Activated naive CD4-positive, alpha-beta T cell treated with anti-CD3 and anti-CD28 coated beads for 36 hours (primary cell): ENCODE measurements at places on chromosomes 7 and 10. TPM values are rescaled to one million over a fixed set of nuclear protein-coding genes. Genes with fewer than 3 reads are reported as not detected.

Gene DPP6
- total RNA-seq = not detected

GRCh38 chr7:73671857-73672445 lies 4.3 kb downstream of the VPS37D start:
- no peak for DNase-seq

Gene PODXL
- total RNA-seq = 0.98 TPM

DNA sequence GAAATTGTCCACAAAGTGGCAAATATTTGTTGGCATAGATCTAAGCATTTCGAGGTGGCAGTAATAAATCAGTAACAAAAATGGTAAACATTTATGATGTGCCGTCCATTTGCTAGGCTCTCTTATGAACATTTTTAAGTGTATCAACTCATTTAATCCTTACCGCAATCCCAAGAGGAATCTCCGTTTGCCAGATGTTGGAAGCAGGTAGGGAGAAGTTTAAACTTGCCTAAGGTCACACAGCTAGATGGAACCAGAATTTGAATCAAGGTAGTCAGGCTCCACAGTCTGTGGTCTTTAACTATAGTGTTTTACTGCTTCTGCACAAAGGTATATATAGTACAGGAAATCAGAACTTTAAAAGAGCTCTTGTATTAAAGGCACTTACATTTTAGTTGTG lies 2.6 kb downstream of the MKLN1 start:
- DNase-seq = no peak

GRCh38 chr10:44049301-44050015 lies 335.4 kb downstream of the CXCL12 start:
- DNase-seq = no peak

DNA sequence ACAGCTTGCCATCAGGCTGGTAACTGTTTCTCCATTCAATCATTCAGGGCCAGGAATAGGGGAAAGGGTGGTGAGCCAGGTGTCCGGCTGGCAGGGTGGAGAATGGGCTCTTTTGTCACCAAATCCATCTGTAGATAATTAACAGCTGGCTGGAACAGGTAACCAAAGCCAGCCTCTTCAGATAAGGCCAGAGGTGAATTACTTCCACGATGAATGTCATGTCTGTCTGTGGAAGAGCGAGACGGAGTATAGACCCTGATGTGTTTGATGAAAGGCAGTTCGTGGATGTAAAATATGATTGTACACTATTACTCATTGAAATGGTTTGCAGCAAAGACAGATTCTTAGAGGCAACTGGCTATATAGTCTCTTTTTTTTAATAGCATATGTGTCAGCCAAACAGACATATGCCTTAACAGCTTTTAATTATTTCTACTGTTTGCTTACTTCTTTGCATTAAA lies 149.8 kb downstream of the KLF6 start:
- DNase-seq = no peak

DNA sequence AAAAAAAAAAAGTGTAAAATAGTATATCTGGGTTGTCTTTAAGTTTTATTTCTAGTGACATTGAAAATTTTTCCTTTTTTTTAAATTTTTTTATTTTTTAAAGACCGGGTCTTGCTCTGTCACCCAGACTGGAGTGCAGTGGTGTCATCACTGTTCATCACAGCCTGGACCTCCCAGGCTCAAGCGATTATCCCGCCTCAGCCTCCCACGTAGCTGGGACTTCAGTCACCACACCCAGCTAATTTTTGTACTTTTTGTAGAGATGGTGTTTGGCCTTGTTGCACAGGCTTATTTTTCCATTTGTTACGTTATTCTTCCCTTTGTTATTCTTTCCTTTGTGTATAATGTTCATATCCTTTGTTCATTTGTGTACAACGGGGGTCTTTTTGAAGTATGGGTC lies 30.1 kb downstream of the TSPAN14 start:
- no peak for DNase-seq

Gene PPP1R17
- not detected for total RNA-seq

DNA sequence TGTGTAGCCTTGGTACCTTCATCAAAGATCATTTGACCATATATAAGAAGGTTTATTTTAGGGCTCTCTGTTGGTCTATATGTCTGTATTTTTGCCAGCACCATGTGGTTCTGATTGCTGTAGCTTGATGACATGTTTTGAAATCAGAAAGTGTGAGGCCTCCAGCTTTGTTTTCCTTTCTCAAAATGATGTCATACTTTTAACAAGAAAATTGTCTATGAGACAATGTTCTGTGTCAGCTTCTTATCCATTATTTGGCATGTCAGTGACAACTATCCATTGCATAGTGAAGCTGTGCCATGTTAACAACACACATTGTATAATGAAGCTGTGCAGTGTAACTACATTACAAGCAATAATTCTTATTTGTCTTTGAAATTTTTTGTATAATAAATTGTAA lies 9.1 kb upstream of the PPP1R9A start:
- no peak for DNase-seq

- DNase-seq = no peak
These were observed 64.2 kb upstream of the PITRM1 start for GRCh38 chr10:3236644-3237404.

Gene GDF2
- total RNA-seq = not detected

DNA sequence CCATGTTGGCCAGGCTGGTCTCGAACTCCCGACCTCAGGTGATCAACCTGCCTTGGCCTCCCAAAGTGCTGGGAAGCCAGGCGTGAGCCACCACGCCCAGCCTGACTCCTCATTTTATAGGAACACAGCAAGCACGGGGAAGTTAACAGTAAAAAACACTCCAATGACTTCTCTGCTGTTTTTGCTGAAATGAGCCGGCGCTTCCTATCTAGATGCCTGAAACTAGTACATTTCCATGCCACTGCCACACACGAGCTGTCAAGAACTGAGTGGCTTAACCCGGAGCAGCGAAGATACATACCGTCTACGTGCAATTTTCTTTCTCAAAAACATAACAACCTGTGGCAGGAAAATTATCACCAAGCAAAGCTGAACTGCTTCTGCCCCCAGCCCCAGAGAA lies 16.8 kb downstream of the DAGLB start:
- DNase-seq = no peak

DNA sequence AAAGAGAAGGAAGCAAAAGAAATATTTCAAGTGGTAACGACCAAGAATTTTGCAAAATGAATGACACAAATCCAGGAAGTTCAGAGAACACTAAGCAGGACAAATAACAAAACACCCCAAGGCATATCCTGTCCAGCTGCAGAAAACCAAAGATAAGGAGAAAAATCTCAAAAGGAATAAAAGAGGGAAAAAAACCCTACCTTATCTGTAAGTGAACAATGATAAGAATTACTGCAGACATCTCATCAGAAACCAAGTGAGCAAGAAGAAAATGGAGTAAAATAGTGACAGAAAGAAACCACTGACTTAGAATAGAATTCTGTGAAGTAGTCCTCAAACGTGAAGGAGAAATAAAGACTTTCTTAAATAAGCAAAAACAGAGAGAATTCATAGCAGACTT lies 21.8 kb downstream of the CARD11 start:
- no peak for DNase-seq

Gene SLC29A4
- 0.24 TPM for total RNA-seq

DNA sequence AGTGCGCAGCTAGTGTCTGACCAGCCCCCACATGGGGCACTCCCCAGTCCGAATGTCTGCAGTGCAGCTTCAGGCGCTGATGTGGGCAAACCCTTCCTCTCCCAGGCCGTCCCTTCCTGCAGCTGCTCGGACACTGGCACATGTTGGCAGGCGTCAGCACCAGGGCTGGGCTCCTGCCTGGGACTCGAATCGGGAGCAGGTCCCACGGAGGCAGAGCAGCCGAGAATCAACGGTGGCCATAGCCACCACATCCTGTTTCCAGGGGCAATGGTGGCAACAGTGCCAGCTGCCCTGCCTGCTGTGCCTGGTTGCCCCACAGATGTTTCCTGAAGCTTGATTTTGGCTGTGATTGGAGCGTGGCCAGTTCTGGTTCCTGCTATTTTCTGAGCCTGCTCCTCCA lies 65.8 kb downstream of the MGMT start:
- no peak for DNase-seq

Gene FGFBP3
- 1.2 TPM for total RNA-seq

DNA sequence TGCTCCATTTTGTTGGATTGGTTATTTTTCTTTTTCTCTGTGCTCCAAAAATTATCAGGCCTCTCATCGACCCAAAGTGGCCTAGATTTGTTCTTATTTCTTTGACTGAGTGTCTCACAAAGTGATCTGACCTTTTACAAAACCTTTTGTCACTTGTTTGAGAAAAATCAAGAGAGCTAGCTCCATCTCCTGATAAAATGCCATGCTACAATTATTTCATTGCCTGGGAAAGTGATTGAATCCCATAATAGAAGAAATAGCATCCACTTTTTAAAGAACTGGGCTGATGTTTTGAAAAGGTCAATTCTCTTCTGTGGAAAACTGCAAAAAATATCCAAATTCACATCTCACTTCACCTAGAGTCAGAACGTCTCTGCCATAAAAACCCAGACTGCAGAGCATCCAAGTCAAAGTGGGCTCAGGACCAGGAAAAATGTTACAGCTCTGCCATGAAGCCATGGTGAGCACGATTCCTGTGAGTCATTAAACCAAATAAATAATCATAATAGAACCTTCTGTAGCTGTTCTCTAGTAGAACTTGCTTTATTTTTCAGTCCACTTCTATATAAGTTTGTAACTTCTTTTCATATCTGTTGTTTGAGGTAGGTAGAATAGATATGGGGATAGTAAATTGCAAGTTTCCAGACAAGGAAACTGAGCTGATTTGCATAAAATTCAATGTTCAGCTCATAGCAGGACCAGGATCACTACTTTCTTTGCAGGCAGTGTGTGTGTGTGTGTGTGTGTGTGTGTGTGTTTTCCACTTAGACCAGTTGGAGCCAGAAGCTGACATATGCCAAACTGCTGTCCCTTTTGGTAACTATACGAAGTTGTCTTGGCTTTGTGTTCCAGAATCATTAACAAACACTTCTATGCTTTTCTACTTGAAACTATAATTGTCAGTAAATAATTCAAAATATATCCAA lies 632.5 kb upstream of the ANKRD30A start:
- DNase-seq = no peak

DNA sequence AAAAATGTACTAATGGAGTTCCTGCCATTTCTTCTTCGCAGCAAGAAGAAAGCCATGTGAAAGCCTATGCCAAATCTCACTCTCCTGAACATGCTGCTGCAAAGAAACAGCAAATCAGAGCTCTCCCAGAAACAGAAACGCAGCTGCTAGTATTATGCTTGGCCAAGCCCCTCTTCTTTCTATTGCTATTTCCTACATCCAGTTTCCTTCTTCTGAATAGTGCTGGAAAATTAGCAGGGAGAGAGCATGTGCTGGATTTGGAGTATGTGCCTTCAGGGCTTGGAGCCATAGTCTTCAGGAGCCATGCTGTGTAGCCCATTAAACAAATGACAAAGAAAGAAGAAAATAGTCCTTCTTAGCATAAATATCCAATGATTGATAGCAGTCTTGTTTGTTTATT lies 852.0 kb upstream of the PHF14 start:
- no peak for DNase-seq

Gene IQUB
- total RNA-seq = not detected

DNA sequence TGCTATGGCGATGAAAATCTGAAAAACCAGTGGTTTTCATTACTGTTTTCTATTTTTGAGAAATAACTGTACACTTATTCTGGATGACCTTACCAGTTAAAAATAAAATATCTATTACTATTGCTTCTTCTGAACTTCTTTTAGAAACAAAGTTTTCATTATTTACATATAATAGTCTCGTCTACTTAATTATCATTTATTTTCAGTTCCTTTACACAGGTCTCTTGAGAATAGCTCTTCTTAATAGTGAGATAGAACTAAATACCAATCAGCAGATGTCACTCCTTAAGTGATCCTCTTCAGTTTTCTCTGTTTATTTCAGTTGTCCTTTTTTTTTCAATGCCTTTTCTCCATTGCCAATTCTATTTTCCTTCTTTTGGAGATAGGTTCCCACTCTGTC lies 4.3 kb upstream of the GLCCI1 start:
- DNase-seq = no peak

Gene SLC26A5
- not detected for total RNA-seq

DNA sequence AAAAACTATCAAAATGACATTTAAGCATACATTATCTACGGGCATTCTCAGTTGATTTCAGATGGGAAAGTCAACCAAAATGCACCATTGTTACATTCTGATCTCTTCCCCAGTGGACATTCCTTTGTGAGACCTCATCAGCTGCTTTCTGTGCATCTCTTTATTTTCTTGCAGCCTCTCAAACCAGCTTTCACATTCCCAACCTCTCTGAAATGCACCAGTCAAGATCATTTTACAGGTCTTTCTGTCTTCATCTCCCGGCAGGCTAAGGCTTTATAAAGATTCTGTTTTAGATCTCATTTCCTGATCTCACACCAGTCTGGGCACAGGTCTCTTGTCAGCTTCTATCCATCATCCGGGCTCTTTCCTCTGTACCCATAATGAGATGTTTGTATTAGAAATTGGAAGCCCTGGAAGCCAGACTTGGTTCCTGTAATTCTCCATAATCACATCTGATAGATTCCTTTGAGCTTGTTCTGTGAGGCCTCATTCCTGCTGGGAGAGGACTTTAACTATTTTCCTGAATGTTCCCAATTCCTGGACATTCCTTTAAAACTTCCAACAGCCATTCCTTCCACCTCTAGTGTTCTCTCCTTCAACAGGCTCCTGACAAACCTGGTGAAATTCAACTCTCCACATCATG lies 44.3 kb upstream of the ARL4A start:
- DNase-seq = no peak

DNA sequence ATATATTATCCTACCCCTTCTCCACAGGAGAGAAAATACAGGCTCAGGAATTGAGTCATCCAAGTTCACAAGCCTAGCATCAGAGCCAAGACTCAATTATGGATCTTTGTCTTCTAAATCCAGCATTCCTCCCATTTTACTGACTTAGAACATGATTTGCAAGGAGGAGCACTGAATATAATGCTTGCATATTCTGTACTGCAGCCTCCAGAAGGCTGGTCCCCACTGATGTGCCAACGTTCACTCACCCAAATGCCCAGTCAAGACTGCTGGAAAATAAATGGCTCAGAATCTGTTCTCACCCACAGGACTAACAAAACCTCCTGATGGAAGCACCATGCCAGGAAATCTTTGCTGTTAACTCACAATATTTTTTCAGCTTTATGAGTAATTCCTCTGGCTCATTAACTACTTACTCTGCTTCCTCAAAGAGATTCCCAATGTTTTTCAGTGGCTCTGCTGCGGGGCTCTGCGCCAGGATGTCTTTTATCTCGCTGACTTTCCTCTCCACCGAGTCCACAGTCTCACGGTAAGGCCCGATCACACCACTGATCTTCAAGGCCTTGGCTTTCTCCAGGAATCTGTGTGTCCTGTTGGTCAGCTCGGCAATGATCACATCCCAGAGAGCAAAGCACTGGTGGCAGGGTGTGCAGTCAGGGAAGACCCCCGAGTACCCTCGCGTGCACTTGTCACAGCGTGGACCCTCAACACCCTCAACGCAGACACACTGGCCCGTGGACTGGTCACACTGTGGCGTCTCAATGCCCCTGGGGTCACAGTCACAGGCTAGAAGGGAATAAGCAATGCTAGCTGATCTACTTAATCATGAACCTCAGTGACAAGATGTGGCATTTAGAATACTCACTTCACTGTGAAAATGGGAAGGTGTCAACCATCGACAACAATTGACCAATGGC lies 48.8 kb downstream of the DLD start:
- no peak for DNase-seq

GRCh38 chr7:90766814-90767564 lies 170.9 kb downstream of the CDK14 start:
- DNase-seq = no peak

Gene MRC1
- total RNA-seq = not detected

Gene ARID5B
- 86.3 TPM for total RNA-seq
